Osteoblast (primary cell): ENCODE measurements at places on chromosomes 12 and 14. TPM values are rescaled to one million over a fixed set of nuclear protein-coding genes. Genes with fewer than 3 reads are reported as not detected.
A peak's percentile ranks its signal among the peaks of the same experiment; 100 is the strongest.

DNA sequence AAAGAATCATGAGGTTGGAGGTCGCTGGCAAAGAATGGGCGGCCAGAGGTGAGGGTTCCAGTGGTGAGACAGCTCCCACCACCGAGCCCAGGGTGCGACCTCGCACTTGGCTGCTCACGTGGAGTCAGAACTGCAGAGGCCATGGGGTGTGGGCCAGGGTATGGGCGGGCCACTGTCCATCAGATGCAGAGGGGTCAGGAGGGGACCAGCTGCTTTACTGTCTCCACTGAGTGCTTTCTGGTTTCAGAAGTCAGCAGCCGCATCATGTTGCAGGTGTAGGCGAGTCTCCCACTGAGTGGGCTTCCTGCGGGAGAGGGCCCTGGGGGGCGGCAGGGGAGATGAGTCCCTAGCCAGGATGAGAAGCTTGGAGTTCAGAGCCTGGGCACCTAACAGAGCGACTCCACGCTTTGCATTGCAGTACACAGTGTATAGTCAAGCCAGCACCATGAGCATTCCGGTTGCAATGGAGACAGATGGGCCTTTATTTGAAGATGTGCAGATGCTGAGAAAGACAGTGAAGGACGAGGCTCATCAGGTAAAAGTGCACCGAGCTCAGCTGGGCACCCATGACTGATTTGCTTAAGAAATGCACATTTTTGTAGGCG is 46.9 kb upstream of the DYNC1H1 start:
- DNase-seq, result peak; percentile 87

DNA sequence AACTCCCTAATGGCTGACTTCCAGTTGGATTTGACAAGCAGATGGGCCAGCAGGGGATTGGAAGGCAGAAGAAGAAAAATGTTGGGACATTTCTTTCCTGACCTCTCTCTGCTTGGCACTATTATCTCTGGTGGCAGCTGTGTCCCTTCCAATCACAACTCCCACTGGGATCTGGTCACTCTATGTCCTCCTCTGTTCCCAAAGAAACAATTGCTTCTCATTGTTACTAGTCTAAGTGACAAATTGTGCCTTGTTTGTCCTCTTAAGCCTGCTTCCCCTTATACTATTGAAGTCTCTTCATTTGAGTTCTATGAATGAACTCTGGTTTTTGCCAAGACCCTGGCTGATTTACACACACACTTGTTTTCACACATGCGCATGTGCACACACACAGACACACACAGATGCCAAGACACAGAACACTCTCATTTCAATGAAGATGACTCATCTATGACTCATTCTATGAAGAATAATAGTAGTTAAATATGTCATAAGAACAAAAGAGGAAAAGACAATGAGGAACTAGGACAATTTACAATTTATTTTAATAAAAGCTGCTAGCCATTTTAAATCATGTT is 83.0 kb upstream of the FAR2 start:
- no peak for DNase-seq

DNA sequence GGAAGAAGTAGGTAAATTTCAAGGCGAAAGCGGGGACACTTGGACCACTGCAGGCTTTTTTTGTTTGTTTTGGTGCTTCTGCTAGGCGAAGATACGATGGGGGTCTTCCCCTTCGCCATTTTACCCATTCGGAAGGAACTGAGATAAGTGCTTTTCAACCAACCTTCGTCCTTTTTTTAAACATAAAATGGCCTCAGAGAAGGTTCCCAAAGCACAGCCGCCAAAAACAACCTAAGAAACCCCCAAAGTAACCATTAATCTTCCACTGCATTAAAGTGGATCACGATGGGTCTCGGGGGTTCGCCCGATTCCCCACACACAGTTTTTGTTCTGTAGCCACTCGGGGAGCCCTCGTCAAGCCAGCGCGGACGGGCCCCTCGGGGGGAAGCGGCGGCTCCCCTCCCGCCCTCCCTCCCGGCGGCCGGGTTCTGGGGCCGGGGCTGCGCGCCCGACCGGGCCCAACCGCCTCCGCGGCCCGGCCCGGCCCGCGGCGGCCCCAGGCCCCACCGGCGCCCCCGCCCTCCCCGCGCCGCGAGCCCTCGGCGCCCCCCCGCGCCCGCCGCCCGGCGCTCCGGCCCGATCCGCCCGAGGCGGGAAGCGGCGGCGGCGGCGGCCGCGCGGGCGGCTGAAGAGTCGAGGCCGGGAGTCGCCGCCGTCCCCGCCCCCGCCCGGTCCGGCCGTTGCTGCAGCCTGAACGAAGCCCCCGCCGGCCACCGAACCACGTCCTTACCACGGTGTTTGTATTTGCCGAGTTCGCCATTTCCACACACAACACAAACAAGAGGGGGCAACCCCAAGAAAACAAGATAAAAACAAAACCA is 790 bp downstream of the GTF2A1 start:
- peak; percentile 79 for DNase-seq

DNA sequence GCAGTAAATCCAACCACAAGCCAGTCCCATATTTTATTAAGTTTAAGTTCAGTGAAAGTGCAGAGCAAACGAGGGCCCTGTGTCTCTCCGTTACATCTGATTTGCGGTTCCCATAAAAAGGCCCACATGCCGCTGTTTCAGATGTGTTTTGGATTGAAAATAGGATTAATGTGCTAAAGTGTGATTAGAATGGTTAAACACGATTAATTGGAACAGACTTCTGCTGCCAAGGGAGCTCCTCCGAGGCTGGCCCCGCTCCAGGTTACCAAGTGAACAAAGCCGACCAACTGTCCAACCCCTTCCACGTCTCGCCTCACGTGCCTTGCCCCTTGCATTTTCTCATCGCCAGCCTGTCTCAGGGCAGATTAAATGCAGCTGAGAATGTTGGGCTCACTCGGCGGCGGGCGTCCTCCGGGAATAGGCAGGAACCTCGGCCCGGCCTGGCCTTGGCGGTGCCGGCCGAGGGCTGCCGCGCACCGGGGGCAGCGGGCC is 166.5 kb upstream of the GSC start:
- DNase-seq, result peak; percentile 65

Gene COCH
- 0.29 and 1.1 TPM in 2 replicates for total RNA-seq
